HFF-Myc (cell line): ENCODE measurements at places on chromosomes 11 and 22.

DNA sequence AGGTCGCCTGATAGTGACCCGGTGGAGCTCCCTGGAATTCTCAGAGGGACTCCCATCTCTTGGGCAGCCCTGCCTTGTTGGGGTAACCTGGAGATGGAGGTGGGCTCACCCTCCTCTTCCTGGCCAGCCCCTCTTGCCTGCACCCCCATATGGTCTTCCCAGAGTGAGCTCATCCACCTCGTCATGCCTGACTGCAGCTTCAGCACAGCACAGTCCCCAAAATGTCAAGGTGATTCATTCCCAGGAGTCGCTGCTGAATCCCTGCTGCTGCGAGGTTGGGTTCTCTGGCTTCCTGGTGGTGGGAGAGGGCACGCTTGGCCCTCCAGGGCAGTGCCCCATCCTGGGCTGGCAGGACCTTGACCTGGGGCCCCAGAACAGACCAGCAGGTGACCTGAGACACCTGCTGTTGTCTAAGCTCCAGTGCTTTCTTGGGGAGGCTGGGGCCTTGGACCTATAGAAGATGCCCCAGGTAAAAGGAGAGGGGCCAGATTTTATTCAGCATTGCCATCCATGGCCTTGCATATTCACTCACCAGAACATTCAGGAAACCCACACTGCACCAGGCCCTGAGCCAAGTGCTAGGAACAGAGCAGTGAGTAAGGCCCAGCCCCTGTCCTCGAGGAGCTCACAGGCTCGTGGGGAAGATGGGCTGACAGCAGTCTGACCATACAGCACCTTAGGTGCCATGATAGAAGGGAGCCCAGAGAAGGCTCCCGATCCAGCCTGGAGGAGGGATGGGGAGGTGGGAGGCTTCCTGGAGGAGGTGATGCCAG is 72.9 kb downstream of the CACNA1I start:
- no peak for DNase-seq

DNA sequence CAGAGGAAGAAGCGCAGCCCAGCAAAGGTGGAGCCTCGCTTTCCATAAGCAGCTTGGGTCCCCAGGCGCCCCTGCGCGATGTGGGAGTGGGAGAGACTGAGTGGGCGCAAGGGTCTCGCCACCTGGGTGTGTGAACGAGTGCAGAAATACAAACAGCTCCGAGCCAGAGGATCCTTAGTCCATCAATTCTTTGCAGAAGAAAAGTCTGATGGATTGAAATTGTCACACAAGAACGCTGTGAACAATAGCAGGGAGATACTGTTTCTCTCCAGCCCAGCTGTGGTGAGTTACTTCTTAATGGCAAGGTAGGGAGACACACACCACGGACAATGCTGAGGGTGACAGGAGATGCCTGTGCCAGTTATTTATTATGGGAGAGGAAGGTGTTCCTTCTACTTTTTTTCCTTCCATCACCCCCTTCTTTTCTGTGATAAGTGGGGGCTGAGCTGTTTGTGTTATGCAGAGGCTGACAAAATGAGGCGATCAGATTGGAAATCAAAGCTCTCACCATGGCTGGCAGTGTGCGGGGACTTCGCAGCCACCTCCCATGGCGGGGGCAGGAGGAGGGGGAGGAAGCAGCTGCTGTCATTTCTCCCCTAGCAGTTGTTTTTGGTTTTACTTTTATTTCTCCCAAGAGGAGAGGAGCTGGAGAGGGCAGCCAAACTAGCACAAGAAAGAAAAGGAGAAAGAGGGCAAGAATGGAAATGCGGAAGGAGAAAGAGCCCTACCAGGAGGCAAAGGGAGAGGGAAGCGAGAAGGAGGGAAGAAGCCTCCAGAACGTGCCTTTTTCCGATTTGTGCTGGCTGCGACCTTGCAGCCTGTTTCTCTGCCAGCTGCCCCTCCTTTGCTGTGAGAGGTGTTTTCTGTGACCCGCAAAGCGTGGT is 755.8 kb downstream of the NTM start:
- no peak for DNase-seq

- no peak for DNase-seq
Observed at GRCh38 chr11:57303280-57303989, 21.3 kb downstream of the TNKS1BP1 start.

DNA sequence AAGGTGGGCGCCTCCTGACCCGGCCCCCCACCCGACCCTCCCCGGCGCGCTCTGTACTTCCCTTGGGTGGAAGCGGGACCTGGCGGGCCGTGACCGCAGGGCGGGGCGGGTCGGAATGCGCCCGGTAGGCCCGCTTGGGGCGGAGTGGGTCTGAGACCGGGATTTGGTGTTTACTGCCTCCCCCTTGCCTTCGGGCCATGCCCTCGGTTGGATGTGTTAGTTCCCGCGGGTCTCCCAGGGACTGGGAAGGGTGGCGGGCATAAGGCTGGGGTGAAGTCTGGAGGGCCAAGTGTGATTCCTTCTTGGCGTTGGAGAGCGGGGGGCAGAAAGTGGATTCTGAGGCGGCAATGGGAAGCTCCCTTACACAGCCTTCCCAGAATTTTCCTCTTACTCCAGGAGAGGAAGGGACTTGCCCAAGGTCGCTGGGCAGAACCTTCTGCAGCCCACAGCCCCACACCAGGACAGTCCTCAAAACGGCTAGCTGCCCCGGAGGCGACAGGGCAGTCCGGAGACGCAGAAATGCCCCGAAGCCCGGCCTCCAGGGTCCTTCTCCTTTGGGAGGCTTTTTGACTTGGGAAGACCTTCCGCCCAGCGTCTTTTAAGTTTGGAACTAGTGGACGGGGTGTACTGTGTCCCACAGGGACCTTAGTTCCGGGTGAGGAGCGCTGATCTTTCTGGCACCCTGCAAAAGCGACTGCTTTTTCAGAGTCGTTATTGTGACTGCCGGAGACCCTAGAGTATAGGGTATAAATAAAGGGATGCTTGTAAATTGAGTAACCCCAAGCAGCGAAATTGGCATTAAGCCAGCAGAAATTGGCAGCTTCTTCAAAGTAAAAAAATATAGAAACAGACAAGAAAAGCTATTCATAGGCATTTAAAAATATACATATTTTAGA is 647 bp downstream of the SWAP70 start:
- DNase-seq = no peak
